Renal cortical epithelial cell (primary cell): ENCODE measurements at places on chromosomes 4 and X.

GRCh38 chr4:138890891-138891570 lies 124.5 kb upstream of the NOCT start:
- DNase-seq, result no peak

GRCh38 chr4:25875281-25875745 lies 12.5 kb upstream of the SEL1L3 start:
- DNase-seq, result no peak

DNA sequence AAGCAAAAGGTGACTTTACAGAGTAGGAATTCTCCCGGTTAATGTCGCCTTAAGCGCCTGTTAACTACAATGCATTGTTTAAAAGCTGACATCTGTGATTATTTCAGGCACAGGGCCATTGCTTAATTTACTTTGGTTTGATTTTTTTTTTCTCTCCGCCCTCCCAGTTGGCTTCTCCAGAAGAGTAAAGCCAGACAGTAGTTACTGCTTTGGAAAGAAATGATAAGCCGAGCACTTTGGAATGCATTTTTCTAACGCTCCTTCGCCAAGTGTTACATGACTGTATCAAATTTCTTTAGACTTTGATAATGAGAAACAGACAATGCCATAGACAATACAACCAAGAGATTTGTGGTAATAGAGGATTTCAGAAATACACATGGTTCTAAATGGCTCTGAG lies 383.0 kb upstream of the TENM3 start:
- no peak for DNase-seq

DNA sequence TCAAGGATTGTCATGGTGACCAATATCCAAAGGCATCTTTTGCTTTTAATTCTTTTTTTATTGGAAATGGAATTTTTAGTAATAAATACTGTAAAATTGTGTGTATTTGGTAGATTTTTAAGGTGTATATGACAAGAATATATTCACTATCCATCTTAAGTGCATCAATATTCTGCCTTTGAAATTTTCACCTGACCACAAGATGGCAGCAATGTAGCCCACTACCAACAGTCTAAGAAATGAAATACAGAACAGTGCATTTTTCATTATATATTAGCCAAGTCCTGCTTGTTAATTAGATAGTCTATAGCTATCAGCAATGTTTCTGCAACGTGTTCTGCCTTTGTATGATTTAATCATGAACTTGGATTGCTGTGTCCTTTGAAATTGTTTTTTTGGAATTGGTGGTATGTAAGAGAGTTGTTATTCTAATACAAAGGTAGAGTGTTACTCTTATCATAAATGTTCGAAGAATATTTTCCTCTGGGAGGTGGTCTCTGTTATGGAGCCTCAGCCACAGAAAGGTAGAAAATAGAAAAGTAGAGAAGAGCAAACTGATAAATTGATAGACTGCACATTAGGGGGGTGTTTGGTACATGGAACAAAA lies 38.2 kb downstream of the HPGDS start:
- peak; percentile 50 for DNase-seq
